T follicular helper cell (primary cell): ENCODE measurements at places on chromosomes 1 and 21.

- DNase-seq, result no peak
Observed at GRCh38 chr1:246695136-246695535, 29.1 kb upstream of the SCCPDH start.

GRCh38 chr1:225424562-225425200 lies 3.2 kb downstream of the LBR start:
- no peak for DNase-seq

DNA sequence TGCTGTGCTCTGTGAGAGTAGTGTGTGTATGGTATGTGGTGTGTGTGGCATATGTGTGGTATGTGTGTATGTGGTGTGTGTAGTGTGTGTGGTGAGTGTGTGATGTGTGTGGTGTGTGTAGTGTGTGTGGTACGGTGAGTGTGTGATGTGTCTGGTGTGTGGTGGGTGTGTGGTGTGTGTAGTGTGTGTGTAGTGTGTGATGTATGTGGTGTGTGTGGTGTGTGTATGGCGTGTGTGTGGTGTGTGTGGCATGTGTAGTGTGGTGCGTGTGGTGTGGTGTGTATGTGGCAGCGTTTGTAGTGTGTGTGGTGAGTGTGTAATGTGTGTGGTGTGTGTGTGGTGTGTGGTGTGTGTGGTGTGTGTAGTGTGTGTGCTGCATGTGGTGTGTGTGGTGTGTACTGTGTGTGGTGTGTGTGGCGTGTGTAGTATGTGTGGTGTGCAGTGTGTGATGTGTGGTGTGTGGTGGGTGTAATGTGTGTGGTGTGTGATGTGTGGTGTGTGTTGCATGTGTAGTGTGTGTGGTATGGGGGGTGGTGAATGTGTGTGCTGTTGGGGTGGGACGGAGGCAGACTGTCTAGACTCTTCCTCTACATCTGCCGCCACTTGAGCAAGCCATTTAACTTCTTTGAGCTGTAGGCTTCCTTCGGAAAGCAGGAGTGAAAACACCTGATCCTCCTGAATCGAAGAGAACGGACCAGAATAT lies 33.5 kb downstream of the GPA33 start:
- DNase-seq, result no peak

DNA sequence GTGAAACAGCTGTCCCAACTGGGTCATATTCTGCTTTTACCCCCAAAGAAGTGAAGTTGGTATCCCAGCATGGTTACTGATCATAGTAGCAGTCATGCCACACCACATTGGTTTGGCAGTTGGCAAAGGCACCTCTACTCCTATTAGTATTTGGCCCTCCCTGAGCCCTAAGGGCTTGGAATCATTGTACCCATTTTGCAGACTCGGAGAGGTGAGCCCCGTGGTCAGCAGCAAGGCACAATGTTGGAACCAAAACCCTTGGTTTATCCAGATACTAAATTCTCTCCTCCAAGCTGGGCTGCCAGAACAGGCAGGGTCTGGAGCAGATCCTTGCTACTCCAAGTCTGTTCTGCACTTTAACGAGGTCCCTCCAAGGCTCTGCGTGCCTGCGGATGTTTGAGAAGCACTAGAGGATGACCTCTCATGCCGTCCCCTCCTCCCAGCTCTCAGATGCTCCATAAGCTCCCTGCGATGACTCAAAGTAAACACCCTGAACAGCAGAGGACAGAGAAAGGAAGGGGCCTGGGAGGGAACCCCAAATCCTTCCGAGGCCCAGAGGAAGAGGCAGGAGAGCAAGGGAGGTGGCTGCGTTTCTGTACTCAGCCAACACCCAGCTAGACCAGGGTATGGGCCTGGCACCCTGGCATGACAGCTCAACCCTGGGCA lies 89.3 kb downstream of the PAX7 start:
- no peak for DNase-seq

DNA sequence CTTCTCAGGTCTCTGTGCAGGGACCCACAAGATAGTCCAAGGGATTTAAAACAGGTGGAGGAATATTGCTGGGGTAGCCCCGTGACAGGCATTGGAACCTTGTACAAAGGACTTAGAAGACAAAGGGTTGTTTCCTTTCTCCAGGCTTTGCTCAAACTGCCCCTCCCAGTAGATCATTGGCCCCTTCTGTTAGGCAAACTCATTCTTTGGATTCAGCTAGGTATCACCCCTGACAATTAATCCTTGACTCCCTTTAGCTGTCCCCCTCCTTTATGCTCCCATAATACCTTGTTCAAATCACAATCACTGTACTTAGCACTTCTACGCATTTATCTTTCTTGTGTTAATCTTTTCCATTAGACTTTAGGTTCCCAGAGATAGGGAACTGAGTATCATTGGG lies 360.5 kb downstream of the KCNH1 start:
- no peak for DNase-seq

GRCh38 chr21:23951251-23951650 lies 1656.0 kb downstream of the MRPL39 start:
- no peak for DNase-seq

DNA sequence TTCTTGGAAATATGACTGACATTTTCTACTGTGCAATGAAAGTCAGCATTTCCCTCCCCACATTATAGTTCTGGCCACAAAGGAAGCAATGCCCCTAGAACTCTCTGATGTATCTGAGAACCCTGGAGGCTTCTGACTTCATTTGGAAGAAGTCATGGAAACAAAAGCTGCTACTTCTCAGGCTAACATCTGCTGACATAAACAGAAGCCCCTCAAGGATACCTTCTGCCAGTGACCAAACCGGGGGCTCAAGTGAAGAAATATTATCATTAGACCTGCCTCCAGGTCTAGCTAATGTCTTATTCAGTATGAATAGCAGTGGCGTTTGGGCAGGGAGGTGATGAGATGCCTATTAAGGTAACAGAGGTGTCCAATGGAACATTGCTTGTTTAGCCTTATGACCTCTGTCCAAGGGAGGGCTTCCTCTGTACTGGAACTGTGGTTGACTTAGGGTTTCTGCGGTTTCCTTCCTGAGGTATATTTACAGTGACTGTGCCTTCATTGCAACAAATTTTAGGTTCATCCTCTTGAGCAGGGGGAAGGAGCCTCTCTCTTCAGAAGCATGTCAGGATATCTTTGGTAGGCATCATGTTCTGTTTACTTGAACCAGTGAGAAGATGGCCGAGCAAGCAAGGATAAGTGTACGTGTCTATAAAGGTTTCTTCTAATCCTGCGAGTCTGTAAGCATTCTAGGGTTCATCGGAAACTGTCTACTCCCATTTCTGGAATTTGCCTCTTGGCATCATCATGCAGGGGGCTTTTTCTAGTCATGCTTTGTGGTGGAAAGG lies 161.7 kb downstream of the PBX1 start:
- no peak for DNase-seq

DNA sequence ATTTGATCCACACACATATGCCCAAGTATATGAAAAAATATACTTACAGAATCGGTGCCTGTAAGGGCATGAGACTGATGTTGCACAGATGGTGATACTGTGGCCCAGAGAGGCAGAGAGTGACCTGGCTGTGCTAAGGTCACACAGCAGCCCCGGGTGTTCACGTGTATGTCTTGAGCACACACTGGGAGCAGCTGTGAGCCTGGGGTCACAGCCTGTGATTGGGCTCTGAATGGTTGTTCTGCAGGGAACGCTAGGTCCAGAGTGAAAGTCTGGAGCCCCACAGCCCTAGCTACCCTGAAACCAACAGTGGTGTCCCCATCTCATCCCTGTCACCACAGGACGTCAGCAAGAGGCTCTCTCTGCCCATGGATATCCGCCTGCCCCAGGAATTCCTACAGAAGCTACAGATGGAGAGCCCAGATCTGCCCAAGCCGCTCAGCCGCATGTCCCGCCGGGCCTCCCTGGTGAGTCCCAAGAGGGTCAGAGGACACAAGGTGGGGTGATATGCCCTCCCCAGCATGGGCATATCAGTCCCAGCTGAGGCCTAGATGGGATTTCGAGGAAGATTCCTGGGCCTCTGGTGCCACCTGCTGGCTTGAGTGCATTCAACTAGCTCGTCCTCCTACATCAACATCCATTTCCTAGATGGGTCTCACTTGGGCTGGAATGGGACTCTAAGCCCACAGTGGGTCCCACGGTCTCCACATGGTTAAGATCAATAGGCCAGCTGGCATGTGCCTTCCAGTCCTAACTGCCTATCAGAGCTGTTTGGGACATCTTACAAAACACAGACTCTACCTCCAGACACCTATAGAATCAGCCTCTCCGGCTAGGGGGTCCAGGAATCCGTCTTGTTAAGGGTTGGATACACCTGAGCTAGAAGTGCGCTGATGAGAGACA lies 19.7 kb downstream of the CDK18 start:
- peak; percentile 59 for DNase-seq
